ENCODE measurements at places on chromosomes 3 and 15.

GRCh38 chr3:186886202-186886981, 43.9 kb downstream of the ADIPOQ start:
- no peak for DNase-seq

- no peak for DNase-seq
Measured at GRCh38 chr3:151062611-151063010, 22.9 kb upstream of the MED12L start.

DNA sequence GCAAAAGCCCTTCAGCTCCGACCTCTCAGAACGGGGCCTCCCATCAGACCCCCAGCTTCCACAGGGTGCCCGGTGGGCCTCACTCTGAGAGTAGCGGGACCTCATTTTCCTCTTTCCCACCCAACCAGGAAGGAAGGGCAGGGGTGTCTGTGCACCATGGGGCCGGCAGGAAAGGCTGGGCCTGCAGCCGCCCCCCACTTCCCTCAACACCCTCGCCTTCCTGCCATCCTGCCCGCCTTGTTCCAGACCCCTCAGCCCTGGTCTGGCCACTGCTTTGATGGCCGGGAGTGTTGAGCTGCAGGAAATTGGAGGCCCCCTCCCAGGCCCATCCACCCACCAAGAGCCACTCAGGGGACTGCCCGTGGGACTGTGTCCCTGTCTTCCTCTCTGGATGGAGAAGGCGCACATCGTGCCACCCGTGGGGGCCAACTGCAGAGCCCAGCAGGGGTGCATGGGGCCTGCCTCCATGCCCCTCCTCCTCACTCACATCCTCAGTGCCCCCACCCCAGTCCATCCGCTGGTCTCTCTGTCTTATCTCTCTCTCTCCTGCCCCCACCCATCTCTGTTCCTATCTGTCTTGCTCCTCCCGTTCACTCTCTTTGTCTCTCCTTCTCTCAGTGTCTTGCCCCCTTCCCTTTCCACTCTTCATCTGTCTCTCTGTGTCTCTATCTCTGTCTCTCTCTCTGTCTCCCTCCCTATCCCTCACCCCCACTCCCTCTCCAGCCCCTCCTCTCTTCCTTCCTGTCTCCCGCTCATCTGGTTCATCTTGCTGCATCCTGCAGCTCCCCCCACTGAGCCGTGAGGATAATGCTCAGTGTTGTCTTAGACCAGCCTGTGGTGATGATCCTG, 1.8 kb upstream of the PLXND1 start:
- no peak for DNase-seq

DNA sequence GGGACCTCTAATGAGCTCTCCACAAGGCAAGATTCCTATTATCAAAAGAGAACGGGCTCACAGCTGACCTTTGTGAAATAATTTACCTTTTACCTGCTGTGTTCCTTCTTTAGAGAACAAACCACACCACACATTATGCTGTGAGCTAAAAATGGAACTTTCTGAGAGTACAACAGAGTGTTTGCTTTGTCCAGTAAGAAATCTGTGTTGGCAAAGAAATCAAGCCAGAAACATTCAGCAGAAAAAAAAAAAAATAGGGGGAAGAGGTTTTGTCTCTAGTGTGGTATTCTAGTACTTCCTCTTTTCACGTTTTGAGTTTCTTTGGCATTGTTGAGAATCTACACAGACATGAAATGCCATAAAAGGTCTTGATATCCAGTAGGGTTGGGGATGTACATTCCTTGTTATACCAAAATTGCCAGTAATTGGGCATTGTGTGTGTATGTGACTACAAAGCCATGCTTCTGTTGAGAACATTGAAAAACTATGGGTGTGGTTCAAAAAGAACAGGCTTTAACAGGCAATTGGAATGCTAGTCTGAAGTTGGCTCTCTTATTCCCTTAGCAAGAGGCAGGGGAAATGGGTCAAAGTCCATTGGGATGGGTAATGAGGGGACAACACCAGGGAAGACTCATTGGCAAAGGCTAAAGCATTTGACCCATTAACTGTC, 273.5 kb downstream of the NEK10 start:
- DNase-seq, result no peak

DNA sequence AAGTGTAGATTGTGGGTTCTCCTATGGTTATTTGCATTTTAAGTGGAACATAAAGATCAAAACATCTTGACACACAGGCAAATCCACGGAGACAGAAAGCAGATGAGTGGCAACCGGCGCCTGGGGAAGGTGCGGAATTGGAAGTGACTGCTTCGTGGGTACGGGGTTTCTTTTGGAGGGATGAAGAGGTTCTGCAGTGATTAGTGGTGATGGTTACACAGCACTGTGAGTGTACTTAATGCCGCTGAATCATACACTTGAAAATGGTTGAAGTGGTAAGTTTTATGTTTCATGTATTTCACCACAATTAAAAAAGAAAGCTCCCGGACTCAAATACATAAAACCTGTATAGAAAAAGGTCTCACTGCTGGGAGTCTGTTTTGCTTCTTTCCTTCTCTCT, 18.5 kb upstream of the VPS33B start:
- DNase-seq, result no peak

DNA sequence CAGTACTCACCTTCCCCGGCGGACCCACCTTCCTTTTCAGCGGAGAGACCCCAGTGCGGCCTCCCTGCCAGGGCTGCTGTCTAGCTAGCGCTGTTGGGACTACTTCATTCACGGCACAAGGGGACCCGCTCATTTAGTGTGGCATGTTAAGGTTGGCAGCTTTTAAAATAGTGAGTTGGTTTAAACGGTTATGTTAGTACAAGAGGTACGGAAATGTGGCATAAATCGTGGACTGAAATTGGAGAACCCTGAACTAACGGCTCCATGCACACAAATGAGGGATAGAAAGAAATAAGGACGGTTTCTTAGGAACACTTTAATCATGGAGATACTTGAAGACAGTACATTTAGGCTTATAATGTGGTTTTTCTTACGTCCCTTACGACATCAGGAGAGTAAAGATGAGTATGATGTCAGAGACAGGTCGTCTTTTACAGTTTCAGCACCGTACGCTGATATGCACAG, 752 bp downstream of the CEP63 start:
- no peak for DNase-seq

- no peak for DNase-seq
Measured at GRCh38 chr15:25930931-25931330, 67.8 kb upstream of the ATP10A start.

- no peak for DNase-seq
Measured at GRCh38 chr3:45225465-45226205, 452 bp downstream of the TMEM158 start.

Data from stimulated activated CD8-positive, alpha-beta memory T cell treated with anti-CD3 and anti-CD28 coated beads, Interleukin-15, amount 100 ng/mL, for 1 hour (primary cell).